ENCODE measurements at places on chromosomes 4 and X.

DNA sequence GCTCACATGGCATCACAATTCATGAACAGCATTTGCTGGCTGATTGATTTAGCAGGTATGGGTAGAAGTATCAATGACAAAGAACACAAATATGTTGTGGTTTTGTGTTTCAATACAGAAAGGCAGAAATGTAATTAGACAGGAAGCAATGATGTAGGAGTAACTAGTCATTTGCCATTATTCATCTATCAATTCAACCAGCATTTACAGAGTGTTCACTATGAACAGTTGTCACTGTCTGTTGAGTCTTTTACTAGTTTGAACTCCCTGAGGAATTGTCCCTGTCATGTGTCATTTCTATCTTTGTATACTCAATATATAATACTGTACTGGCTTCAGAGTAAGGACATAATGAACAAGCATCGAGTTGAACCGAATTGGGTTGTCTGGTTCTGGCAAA lies 51.5 kb upstream of the ARHGAP24 start:
- DNase-seq, result no peak

DNA sequence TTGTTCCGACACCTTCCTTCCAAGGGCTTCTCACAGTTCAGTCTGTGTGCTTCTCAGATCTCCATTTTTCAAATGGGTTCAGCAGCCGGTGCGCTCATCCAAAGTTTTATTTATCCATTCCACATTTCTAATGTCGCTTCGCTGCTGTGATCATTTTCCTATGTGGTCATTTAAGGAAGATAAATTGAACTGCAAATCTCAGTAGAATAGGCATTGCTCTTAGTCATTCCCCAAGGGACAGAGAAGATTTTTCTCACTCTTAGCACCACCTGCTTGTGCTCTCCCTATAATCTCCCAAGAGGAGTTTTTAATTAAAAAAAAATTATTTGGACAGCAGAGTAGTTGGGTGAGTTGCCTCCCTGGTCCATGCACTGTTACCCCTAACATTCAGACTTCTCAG lies 278.9 kb upstream of the GATB start:
- no peak for DNase-seq

- no peak for DNase-seq
These were observed 120.0 kb downstream of the RAB28 start for GRCh38 chr4:13364172-13364571.

GRCh38 chr4:138596896-138597295 lies 354.7 kb upstream of the SLC7A11 start:
- DNase-seq, result no peak

DNA sequence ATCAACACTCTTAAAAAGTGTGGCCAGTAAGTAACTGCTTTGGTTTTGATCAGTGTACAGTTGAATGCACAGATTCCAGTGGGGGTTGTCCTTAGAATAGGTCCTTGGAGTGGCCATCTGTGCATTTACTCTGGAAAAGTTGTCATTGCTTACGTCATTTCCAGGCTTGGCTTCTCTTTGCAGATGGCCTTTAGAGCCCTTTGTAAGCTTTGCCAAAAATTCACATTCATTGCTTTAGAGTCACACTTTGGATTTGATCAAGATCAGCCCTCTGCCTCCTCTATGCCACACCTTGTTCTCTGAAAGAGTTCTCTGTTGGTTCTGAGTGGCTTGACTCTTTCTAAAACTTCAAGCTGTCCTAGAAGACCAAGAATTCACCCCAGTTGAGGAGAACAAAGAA lies 83.9 kb downstream of the MAMLD1 start:
- DNase-seq, result no peak

DNA sequence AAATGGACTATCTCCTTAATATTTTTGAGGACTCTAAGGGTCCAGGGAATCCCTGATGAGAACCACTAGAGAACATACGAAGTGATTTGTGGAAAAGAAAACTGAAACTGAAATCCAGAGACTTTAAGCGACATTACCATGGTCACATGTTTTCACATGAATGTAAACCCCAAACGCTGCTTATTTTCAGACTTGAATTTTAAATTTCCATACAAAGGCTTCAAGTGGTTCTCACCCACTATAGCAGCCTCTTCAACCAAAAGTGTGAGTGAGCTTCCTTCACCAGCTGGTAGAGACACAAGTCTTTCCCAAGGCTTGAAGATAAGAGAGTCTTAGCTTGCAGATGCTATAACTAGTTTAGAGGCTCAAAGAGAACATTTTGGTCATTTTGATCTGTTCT lies 232.7 kb downstream of the MGST2 start:
- DNase-seq, result no peak

DNA sequence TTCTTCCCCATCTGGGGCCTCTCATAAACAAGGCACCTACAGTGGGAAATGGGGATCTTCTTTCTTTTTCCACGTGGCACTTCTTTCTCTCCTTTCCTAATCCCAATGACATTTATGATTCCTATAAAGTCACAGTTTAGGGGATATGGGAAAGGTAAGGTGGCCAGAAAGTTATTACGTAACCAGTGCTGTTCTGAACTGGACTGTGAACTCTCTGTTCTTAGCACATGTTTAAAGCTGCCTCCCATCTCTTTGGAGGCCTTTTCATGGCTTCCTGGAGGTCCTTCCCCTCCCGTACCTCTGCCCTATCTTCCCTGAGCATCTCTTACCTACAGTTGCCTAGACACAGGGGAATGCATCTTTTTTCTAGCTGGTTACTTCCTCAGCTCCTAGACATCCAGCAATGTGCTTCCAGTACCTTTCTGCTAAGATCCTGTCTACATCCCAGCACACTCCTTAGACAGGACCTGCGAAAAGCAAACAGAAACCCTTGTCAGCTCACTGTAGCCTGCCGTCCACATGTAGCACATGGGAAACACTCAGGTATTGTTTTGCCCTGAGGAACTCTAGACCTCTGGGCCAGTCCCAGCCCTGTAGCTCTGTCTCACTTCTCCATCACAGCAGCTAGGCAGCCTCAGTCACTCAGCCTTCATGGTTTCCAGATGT lies 195.4 kb downstream of the NWD2 start:
- no peak for DNase-seq

GRCh38 chr4:124955476-124955875 lies 242.9 kb upstream of the ANKRD50 start:
- DNase-seq, result no peak

DNA sequence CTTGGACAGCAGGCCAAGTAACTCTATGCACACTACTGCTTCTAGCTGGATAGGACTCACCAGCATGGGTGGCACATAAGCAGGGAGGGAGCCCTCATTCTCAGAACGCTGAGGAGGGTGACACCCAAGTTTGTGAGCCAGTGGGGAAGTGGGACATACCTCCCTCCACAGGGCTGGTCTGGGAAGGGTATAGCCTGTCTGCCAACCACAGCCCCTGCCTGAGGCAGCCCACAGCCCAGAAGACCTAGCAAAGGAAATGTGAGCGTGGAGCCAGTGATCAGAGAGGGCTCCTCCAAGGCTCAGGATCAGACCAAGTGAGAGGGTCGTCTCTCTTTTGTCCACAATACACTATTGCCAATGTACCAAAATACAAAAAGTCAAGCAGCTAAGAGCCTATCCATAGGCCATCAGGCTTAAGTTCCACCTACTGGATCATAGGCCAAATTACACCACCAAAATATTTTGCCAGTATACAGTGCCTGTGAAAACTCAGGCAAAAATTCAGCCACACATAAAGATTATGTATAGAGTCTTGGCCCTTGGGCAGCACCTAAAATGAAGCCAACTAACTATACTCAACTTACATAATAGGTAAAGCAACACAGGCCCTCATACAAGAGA lies 1203.1 kb downstream of the PCDH18 start:
- DNase-seq, result no peak

- no peak for DNase-seq
These were observed 160.1 kb downstream of the COX18 start for GRCh38 chr4:72909461-72909860.

DNA sequence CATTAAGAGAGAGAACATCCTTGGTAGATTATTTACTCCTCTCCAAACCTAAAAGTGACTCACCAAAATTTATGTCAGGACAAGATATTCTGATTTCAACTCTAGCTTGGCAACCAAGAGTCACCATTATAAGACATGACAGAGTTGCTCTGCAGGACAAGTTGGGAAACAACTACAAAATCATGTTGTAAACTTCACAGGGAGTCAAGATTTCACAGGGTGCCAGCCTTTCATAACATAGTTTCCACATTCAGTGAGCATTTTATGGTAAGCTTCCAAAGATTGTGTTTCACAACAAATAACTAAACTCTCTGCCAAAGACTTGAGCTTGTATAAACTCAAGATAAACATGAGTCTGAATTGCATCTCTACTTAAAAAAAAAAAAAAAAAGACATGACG lies 121.0 kb upstream of the DIAPH2 start:
- DNase-seq, result no peak

- no peak for DNase-seq
These were observed 15.8 kb downstream of the DCUN1D4 start for GRCh38 chr4:51858605-51859202.

- no peak for DNase-seq
These were observed 23.4 kb upstream of the RHOH start for GRCh38 chr4:40173470-40173875.

- no peak for DNase-seq
These were observed 1.3 kb downstream of the SULT1E1 start for GRCh38 chr4:69858690-69859089.

DNA sequence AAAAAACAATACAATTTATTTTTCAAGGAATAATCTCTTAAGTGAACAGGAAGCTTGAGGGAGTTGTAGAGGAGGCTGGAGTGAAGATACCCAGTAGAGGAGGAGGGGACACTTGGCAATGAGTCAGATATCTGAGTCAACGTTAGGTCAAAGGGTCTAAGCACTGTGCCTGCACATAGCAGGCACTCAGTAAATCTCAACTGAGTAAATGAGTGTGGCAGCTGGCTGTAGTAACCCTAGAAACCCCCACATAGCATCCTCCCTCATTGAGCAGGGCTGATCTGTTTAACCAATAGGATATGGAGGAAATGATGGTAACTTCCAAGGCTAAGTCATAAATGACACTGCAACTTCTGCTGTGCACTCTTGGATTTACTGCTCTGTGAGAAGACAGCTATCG lies 186.0 kb upstream of the FAM241A start:
- no peak for DNase-seq

DNA sequence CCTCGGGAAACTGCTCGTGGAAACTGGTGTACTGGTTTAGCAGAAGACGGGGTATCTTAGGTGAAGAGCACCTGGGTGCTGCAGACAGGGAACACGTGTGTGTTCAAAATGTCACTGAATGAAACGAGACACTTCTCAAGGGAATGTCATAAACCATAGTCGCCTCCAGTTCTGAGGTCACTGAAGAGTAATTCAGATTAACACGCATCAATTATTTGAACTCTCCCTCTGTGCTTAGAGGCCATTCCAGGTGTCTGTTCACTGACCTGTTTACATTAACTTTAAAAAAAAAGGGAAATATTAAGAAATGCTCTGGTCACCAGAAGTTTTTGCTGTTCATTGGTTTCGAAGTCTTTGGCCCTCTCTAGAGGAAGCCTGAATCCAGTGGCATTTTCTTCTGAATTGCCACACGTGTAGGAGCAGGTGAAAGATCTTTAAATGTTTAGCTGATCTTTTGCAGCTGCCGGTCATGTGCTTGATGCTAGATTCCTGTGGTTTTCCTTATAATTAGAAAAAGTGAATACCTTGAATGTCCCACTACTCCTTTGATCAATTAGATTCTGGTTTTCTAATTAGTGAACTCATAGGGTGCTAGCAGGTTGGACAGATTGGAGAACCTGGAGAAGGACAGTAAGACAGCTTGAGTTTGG lies 330.5 kb downstream of the ARHGAP10 start:
- no peak for DNase-seq

GRCh38 chrX:108224727-108225621 lies 133.4 kb downstream of the ATG4A start:
- peak; percentile 2 for DNase-seq
